Cardiac muscle cell (in vitro differentiated cells and primary cell): ENCODE measurements at places on chromosomes 4 and X. TPM values are rescaled to one million over a fixed set of nuclear protein-coding genes. Genes with fewer than 3 reads are reported as not detected.
A peak's percentile ranks its signal among the peaks of the same experiment; 100 is the strongest.

DNA sequence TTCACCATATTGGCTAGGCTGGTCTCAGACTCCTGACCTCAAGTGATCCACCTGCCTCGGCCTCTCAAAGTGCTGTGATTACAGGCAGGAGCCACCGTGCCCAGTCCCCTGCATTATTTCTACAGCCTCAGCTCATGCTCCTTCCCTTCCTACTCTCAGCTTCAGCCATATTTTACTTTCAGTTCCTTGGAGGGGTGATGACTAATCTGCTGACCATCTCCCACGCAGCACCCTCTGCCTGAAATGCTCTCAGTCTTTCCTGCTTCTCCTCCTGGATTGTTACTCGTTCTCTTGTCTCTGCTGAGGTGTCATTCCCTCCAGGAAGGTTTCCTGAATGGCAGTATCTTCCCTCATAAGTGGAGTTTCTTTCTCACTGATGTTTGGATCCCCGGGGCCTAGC, 63.3 kb downstream of the MOSPD2 start:
- no peaks in the 10 kb centered on the region for H3K27me3 ChIP-seq
- no peaks in the 10 kb centered on the region for H3K36me3 ChIP-seq
- peaks cover 20% of the 10 kb centered on the region for H3K4me1 ChIP-seq
- H3K27ac ChIP-seq = peak overlapping the region; percentile 19
- H3K4me3 ChIP-seq = no peak overlapping the region

DNA sequence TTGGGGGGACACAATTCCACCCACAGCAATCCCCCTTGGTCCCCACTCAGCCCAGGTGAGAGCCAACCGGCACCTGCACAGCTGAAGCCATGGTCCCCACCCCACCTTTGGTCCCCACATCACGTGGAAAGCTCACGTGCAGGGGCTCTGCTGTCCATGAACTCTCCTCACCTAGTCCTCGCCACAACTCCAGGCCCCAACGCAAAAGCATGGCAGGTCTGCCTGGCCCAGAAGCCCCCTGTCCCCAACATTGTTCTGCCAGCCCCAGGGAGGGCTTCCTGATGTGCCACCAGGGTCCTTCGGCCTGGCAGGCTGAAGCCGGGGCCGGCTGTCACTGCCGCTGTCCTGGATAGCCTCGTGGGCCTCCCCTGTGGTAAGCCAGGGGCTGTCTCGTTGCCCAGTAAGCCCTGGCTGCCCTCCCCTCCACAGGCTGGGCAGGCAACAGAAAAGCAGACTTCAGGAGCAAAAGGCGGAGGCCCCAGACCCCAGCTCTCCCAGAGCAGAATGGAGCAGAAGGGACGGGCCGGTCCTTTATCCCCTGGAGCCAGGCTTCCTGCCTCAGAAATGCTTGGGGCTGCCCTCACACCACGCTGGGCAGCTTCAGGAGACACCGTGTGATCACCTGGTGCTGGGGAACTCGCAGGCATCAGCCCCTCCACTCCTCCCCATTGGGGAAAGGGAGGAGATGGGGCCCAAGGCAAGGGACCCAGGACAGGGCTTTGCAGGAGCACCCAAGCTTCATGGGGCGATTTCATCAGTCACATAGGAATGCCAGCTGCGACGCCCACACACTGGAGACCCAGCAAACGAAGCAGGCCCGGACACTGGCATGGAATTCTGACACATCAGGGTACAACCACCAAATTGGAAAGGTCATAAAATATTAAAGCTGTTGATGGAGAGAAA, 103.7 kb downstream of the ADRA2C start:
- H3K27ac ChIP-seq = no peak overlapping the region
- H3K4me3 ChIP-seq = no peak overlapping the region
- no peaks in the 10 kb centered on the region for H3K36me3 ChIP-seq
- H3K4me1 ChIP-seq = no peaks in the 10 kb centered on the region

GRCh38 chrX:155027509-155028066, 944 bp downstream of the FUNDC2 start:
- no peak for DNase-seq
- peak overlapping the region; percentile 99 for H3K27ac ChIP-seq
- no peaks in the 10 kb centered on the region for H3K36me3 ChIP-seq
- H3K4me1 ChIP-seq = peaks cover 10% of the 10 kb centered on the region
- peak overlapping the region; percentile 51 for H3K4me3 ChIP-seq

- H3K4me1 ChIP-seq = no peaks in the 10 kb centered on the region
- DNase-seq = no peak
- no peak overlapping the region for H3K27ac ChIP-seq
- no peaks in the 10 kb centered on the region for H3K36me3 ChIP-seq
These were observed 536.1 kb upstream of the NR3C2 start for GRCh38 chr4:148978301-148978700.

- no peak overlapping the region for H3K27ac ChIP-seq
- no peak for DNase-seq
- no peaks in the 10 kb centered on the region for H3K4me1 ChIP-seq
- no peak overlapping the region for H3K4me3 ChIP-seq
- H3K27me3 ChIP-seq = no peaks in the 10 kb centered on the region
These were observed 139.2 kb downstream of the NSUN7 start for GRCh38 chr4:40888933-40889332.

- no peak overlapping the region for H3K27ac ChIP-seq
- H3K4me3 ChIP-seq = no peak overlapping the region
- DNase-seq = no peak
- no peaks in the 10 kb centered on the region for H3K36me3 ChIP-seq
- H3K4me1 ChIP-seq = no peaks in the 10 kb centered on the region
These were observed 16.6 kb downstream of the TMEM255A start for GRCh38 chrX:120294651-120295050.

- DNase-seq = no peak
- H3K27ac ChIP-seq = no peak overlapping the region
- H3K4me1 ChIP-seq = peaks cover 22% of the 10 kb centered on the region
- H3K27me3 ChIP-seq = no peaks in the 10 kb centered on the region
These were observed 178.7 kb downstream of the SH3KBP1 start for GRCh38 chrX:19708683-19709082.

DNA sequence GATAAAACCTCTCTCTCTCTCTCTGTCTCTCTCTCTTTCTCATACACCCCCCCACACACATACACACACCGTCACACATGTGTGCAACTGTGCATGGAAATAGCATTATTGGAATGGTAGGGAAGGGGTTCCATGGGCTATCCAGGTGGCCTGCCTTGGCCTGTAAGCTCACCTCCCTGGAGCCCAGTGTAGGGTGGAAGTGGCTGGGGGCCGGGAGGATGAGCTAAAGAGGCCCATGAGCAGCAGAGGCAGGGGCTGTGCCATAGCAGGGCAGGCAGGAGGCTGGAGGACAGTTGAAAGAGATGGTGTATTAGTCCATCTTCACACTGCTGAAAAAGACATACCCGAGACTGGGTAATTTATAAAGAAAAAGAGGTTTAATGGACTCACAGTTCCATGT, 74.2 kb downstream of the CYTL1 start:
- no peak overlapping the region for H3K4me3 ChIP-seq
- no peaks in the 10 kb centered on the region for H3K4me1 ChIP-seq
- no peaks in the 10 kb centered on the region for H3K36me3 ChIP-seq
- DNase-seq = no peak

GRCh38 chr4:15912236-15912635, 26.3 kb downstream of the FGFBP1 start:
- H3K27me3 ChIP-seq = no peaks in the 10 kb centered on the region
- no peak overlapping the region for H3K4me3 ChIP-seq
- H3K27ac ChIP-seq = no peak overlapping the region
- H3K36me3 ChIP-seq = no peaks in the 10 kb centered on the region

DNA sequence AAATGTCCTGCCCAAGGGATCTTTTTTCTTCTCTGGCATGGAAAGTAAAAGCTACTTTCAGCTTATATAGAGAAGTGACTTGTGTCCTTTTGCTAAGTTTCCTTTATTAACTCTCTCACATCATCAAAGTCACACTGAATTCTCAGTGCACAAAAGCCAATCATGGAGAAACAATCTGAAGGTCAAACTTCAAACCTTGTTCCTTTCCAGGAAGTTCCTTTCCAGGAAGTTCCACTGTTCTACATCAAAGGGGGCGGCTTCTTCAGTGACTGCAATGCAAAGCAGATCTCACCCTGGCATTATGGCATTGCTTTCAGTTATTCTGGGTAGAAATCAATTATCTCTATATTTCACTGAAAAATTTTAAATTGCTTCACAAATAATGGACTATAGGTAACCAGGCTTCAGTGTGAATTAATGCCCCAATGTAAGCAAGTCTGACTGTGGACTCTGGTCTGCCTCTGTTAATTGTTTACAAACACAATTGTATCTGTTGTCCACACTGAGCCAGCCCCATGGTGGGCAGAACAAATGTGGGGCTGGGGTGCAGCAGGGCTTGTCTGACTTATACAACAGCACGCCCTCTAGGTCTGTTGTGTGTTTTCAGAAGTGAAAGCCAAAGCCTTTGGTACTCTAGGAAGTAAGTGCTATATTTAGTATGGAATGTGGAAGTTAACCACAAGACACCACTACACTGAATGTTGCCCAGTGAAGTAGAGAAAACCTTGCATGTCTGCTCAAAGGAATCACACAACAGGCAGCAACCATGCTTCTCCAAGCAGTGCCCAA, 98.8 kb downstream of the CDS1 start:
- H3K4me1 ChIP-seq = peaks cover 19% of the 10 kb centered on the region
- H3K27me3 ChIP-seq = no peaks in the 10 kb centered on the region
- peaks cover 32% of the 10 kb centered on the region for H3K36me3 ChIP-seq
- peak; percentile 81 for DNase-seq
- peak overlapping the region; percentile 91 for H3K27ac ChIP-seq
- H3K4me3 ChIP-seq = no peak overlapping the region

DNA sequence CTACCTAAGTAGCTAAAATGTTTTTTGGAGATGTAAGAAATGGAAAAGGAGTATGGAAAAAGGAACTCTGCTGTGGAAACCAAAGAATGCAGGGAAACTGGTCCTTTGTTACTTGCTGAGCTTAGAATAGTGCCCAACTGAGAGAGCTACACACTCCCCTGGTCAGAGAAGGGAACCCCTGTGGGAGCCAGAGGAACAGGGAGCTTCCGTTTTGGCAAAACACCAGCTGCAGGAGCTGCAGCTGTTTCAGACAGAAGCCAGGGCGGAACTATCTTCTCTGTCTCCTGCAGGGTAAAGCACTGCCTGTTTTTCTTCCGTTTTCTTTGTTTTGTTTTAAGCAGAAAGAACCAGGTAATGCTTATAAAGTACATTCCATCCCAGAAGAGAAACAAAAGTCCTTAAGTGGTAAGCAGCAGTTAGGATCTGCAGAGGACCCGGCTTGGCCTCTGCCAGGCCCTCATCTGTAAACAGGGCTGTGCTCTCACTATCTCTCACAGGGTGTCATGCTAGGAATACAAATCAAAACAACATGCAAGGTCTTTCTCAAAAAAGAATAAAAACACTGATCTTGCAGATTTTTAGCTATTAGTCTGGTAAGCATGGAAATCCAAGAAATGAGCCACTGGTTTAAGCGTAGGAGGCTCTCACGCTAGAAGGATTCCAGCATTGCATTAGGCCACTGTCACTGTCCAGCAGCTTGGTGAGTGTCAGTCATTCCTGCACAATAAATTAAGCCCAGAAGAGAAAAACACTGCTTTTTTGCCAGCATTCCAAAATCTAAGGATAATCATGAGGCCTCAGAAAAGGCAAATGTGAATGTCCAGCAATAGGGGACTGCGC, 76.1 kb downstream of the CHST7 start:
- H3K36me3 ChIP-seq = no peaks in the 10 kb centered on the region
- no peak for DNase-seq
- no peaks in the 10 kb centered on the region for H3K4me1 ChIP-seq

- no peak for DNase-seq
- H3K36me3 ChIP-seq = peaks cover 54% of the 10 kb centered on the region
- no peak overlapping the region for H3K4me3 ChIP-seq
- no peaks in the 10 kb centered on the region for H3K27me3 ChIP-seq
These were observed 31.1 kb upstream of the TBC1D14 start for GRCh38 chr4:6878451-6879059.

GRCh38 chr4:155526452-155527169, 140.0 kb upstream of the GUCY1A1 start:
- H3K27me3 ChIP-seq = no peaks in the 10 kb centered on the region
- no peaks in the 10 kb centered on the region for H3K36me3 ChIP-seq
- no peak overlapping the region for H3K27ac ChIP-seq
- no peak for DNase-seq
- peaks cover 12% of the 10 kb centered on the region for H3K4me1 ChIP-seq
- H3K4me3 ChIP-seq = no peak overlapping the region

DNA sequence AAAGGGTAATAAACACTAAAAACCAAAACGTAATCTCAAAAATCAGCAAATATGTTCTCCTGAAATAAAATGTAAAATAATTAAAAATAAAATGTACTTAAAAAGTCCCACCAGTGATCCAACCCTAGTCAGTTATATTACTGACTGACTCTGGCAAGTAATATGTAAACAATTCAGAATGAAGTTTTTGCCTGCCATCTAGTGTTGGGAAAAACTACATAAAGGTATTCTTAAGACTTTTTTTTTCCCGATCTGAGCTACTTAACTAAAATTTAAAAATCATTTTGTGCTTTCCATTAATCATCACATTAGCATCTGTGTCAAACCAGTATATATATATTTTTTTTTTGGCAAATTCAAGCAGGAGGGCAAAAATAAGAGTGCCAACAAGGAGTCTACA, 24.0 kb downstream of the RCHY1 start:
- H3K4me3 ChIP-seq = no peak overlapping the region
- no peaks in the 10 kb centered on the region for H3K4me1 ChIP-seq
- no peaks in the 10 kb centered on the region for H3K27me3 ChIP-seq
- peak; percentile 58 for DNase-seq

GRCh38 chr4:57162499-57163019, 52.4 kb upstream of the IGFBP7 start:
- H3K4me3 ChIP-seq = no peak overlapping the region
- H3K27ac ChIP-seq = no peak overlapping the region
- H3K4me1 ChIP-seq = no peaks in the 10 kb centered on the region
- H3K27me3 ChIP-seq = no peaks in the 10 kb centered on the region

- peak; percentile 35 for DNase-seq
- H3K4me3 ChIP-seq = no peak overlapping the region
- no peaks in the 10 kb centered on the region for H3K27me3 ChIP-seq
- peaks cover 8% of the 10 kb centered on the region for H3K4me1 ChIP-seq
- no peak overlapping the region for H3K27ac ChIP-seq
These were observed 80.1 kb upstream of the STIM2 start for GRCh38 chr4:26780539-26780938.

- peaks cover 7% of the 10 kb centered on the region for H3K4me1 ChIP-seq
- no peaks in the 10 kb centered on the region for H3K27me3 ChIP-seq
- no peak overlapping the region for H3K4me3 ChIP-seq
- H3K27ac ChIP-seq = no peak overlapping the region
These were observed 459.9 kb upstream of the BOD1L1 start for GRCh38 chr4:14087459-14087858.

The CCNA2 gene
- 21.5 and 129 TPM in 2 replicates for total RNA-seq

The MAMLD1 gene
- total RNA-seq = 0.15 and 0.18 TPM in 2 replicates

The CCKAR gene
- 0.89 and 1.5 TPM in 2 replicates for total RNA-seq

The TMSB15C gene
- 6.2 and 9.2 TPM in 2 replicates for total RNA-seq

The MOB1B gene
- total RNA-seq = 9.1 and 22.8 TPM in 2 replicates

The ASMT gene
- not detected in 2 replicates for total RNA-seq

The GABRQ gene
- total RNA-seq = 0.03 TPM in 1 of 2 replicates, not detected in the other

The FIP1L1 gene
- 50.9 and 97.0 TPM in 2 replicates for total RNA-seq

The GABRB1 gene
- total RNA-seq = 0.42 and 0.67 TPM in 2 replicates
